Activated T-helper 9 cell treated with anti-CD3 and anti-CD28 coated beads, Interleukin-2, amount 50 U/mL, for 16 hours (primary cell): ENCODE measurements at places on chromosomes 7 and 10.

DNA sequence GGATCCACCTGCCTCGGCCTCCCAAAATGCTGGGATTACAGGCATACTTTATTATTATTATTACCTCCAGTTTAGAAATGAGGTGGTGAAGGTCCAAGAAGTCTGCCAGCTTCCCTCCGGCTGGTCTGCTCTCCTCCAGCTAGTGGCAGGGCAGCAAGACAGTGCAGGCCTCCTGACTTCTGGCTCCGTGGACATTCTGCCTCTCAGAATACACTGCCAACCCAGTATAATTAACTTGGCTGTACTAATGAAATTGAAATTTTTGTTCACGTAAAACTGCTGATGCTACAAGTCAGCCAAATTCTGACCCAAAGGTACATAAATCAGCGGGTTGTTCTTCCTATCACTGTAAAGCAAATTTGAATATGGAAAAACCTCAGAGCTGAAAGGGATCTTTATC is 7.6 kb upstream of the PDE1C start:
- DNase-seq, result no peak

DNA sequence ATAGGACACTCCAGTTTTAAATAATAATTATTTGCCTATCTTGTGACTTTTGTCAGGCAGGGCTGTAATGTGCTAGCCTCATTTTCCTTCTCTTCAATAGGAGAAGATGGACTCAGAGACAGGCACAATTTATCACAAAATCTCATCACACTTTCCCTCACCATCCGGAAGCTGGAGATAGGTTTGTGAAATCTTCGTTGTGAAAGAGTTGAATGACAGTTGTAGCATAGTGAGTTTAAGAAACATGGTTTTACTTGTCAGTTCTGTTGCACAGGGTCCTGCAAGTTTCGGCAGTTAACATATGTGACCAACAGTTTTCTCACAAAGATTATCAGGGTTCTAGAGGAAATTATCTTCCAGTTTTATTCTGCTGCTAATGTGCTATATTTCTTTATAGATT is 37.7 kb upstream of the MAP3K8 start:
- DNase-seq, result no peak

DNA sequence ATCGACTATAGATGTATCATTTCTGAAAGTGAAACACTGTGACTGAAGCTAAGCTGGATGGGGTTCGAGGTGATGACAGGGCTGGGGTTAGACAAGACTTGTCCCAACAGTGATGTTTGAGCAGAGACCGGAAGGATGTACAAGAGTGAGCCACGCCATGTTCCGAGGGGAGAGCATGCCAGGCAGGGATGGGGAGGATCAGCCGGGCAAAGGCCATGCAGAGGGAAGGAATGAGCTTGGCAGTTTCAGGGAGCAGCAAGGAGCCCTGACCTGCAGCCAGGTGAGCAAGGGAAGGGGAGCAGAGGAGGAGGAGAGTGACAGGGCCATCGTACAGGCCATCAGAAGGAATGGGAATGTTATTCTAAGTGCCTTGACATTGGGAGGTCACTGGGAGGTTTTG is 114.9 kb upstream of the GPR26 start:
- no peak for DNase-seq

DNA sequence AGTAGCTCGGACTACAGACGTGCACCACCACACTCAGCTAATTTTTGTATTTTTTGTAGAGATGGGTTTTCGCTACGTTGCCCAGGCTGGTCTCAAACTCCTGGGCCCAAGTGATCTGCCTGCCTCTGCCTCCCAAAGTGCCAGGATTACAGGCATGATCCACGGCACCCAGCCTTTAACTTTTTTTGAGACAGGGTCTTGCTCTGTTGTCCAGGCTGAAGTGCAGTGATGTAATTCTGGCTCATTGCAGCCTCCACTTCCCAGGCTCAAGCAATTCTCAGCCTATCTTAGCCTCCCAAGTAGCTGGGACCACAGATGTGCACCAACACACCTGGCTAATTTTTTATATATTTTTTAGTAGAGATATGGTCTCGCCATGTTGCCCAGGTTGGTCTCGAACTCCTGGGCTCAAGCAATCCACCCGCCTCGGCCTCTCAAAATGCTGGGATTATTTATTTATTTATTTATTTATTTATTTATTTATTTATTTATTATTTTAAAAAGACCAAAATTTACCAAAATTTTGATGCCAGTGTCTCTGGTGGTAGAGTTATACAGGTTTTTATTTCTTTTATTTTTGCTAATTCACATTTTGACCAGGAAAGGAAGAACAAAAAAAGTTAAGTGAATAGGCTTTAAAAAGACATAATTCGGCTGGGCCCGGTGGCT is 25.0 kb upstream of the ATP6V0A4 start:
- no peak for DNase-seq

DNA sequence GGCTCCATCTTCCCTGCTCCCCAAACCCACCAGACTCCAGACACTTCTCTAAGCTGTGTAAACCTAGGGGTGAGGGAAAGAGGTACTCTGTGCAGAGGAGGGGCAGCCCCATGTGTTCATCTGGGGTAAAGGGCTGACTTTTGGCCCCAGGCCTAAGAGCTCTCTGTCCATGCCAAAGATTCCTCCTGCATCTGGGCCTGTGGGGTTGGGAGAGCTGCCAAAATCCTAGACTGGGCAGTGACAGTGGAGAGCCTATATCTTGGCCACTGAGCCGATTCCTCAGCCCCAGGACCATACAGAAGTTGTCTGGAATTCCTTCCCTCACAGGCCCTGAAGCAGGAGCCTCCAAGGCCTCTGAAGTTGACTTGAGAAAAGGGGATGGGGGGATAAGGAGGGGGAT is 25.3 kb upstream of the LEP start:
- DNase-seq, result no peak

- no peak for DNase-seq
These were observed 153.7 kb downstream of the GALNT17 start for GRCh38 chr7:71285571-71286145.

DNA sequence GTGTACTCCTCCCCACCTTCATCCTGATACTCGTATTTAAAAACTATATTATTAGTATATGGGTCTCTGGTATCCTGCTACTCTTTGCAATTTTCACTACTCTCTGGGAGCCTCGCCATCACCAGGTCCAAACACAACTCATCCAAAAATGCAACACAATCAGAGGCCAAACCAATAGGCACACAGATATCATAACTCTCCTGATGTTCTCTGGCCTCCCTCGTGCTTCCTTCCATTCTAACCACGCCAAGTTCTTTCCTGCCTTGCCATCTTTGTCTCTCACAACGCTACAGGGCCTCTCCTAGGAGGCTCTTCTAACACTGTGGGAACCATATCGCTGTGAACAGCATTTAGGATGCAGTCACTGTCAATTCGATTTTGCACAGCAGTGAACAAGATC is 7.3 kb downstream of the RHEB start:
- no peak for DNase-seq

GRCh38 chr10:33095867-33096815 is 138.1 kb upstream of the ITGB1 start:
- DNase-seq, result no peak

GRCh38 chr7:67653856-67654454 is 657.3 kb downstream of the TYW1 start:
- DNase-seq, result no peak

- DNase-seq, result no peak
These were observed 743 bp upstream of the POR start for GRCh38 chr7:75914169-75914654.

DNA sequence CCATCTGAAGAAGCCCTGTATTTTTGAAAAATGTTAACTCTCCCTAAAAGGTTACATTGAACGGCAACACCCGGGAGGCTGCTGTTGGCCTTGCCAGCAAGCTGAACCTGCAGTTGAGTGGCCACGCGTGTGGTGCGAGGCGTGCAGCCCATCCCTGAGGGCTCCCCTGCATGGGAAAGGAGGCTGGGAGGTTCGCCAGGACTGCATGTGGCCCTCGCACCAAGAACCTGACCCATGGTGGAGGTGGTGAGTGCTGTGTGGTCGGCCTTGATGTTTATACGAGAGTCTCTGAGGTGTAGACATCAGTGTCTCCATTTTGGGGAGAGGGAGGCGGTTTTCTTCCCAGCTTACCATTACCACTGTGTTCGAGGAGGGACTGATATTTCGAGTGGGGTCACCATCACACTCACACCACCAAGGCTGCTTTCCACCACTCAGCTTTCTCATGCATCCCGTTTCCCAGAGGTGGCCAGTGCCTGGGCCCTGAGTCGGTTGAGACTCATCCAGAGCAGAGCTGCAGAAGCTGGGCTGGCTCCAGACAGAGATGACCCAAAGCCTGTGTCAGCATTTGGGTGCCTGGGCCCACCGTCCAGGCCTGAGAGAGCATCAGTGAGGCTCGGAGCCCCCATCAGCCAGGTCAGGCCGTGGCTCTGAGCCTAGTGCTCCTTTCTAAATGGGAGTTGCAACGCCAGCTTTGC is 222.6 kb downstream of the EBF3 start:
- no peak for DNase-seq

GRCh38 chr10:3654980-3655379 is 130.0 kb downstream of the KLF6 start:
- DNase-seq, result no peak

DNA sequence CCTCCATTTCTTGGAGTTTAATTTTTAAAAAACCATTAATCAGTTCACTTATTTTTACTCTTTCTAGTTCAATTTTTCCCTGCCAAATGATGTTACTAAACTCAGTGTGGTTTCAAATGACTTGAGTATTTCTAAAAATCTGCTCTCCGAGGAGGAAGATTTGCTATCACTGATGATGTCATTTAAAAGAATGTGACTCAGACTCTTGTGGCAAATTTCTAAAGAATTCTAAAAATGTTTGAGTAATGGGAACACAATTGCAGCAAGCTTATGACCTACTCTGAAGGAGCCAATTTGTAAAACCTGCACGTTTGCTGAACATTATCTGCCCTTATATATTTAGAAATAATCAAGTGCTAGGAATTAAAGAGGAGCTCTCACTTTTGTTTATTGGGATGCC is 88.6 kb downstream of the SPAG6 start:
- no peak for DNase-seq

DNA sequence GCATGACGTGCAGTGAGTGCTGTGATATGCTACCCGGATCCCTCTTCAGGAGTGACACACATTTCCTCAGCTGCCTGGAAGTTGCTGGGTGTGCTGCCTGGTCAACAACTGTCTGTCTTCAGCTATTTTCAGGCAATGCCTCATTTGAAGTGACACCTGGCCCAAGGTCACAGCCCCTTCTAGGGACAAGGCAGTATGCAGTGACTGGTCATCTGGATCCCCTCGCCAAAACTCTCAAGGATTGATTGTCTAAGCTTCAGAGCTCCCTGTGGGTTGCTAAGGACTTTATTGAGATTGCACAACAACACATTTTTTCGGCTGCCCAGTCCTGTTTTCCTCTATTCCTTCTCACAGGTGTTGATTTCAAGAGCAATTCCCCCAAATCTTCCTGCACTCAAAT is 108.8 kb downstream of the GNAI1 start:
- DNase-seq, result no peak
